T-cell (primary cell): ENCODE measurements at places on chromosomes 7 and 10.
A peak's percentile ranks its signal among the peaks of the same experiment; 100 is the strongest.

DNA sequence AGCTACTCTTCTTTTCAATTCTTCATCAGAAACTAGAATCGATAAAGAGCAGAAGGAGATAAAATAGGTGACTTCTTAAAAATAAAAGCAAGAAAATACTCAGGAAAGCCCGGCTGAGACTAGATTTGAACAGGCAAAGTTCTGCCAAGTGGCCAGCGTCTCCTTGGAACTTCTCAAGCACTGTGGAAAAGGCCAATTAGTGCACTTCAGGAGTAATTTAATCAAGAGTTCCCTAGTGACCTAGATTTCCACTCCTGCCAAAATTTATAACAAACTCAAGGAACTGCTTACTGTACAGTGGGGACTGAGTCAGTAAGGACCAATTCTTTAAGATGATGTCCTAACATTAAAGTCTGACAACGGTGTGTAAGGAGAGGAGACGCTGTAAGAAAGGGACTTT, 57.3 kb downstream of the CHCHD3 start:
- DNase-seq = no peak

- no peak for DNase-seq
Measured at GRCh38 chr7:26011039-26011696, 140.8 kb upstream of the NFE2L3 start.

DNA sequence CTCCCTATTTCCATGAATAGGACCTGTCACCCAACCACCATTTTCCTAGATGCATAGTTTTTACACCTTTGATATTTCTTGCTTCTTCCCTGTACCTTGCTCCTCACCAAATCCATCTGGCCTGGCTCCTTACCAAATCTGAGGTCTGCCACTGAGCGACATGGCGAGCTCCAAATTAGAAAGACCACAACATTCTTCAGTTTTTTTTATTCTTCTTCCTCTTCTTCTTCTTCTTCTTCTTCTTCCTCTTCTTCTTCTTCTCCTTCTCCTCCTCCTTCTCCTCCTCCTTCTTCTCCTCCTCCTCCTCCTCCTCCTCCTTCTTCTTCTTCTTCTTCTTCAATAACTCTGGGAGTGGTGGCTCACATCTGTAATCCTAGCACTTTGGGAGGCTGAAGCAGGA, 7.1 kb downstream of the CPED1 start:
- DNase-seq = no peak

DNA sequence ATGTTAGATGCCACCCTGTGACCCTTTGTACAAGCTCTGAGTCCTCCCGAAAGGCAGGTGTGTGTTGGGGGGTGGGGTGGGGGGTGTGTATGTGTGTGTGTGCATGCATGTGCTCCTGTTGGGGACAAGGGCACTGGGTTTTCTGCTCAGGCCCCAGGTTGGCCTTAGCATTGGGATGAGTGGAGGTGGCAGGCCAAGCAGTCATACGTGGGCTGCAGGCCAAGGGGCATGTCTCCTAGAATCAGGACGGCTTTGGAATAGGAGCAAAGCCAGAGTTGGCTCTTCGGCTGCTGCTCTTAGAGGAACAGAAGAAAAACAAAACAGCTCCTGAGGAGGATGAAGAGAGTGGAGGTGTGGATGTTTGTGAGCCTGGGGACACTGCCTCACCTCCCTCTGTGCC, 26.0 kb downstream of the HSPA12A start:
- no peak for DNase-seq

GRCh38 chr7:66529883-66530610, 98.6 kb upstream of the KCTD7 start:
- DNase-seq = no peak

DNA sequence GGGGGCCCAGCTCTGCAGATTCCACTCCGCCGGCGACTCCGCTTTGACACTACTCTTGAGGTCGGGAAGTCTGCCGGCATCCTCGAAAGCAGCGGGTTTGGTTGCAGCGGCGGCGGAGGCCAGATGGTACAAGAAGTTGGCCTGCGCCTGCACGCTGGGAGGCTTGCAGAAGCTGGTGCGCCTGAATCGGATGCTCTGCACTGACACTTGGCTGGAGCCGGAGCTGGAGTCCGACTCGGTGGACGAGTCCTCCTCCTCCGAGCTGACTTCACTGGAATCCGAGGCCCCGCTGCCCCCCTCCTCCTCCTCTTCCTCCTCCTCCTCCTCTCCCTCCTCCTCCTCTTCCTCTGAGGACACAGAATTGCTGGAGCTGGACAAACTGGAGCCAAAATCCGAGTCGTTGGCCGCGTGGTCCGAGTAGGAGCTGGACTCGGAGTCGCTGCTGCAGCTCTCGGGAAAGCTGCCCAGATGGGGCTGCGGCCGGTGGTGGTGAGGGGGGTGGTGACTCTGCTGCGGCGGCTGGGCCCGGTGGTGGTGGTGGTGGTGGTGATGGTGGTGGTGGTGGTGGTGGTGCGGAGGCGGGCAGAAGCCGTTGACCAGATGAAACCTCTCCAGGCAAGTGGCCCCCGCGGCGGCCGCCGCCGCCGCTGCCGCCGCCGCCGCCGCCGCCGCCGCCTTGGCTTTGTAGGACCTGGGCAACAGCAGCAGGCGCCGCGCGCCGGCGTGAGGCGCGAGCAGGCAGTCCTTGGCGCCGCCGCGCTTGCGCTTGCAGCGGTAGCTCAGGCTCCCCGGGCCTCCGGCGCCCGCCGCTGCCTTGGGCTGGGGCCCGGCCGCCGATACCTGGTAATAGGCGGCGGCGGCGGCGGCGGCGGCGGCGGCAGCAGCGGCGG, 9.0 kb downstream of the SKIDA1 start:
- DNase-seq = no peak

GRCh38 chr7:139993592-139993991, 69.2 kb downstream of the PARP12 start:
- no peak for DNase-seq

DNA sequence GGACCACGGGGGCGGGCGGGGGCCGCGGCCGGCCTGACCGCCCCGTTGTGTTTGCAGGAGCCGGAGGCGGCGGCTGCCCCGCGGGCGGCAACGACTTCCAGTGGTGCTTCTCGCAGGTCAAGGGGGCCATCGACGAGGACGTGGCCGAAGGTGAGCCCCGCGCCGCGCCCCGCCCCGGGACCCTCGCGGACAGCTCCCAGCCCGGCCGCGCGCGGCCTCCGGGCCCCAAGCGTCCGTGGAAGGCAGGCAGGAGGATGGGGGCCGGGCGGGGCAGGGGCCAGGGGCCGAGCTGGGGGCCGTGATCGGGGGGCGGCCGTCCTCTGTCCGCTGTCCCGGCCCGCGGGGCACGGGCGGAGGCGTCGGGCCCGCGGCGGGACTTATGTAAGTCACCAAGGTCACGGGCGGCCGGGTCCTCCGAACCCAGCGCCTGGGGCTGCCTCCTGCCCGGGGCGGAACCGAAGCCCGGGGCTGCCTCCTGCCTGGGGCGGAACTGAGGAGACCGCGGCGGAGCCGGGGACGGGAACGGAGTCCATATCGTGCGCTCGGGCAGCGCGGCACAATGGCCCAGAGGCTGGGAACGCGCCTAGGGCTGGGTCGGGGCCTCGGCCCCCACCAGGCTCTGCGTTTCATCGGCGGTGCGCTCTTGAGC, 497 bp downstream of the PPP2R2D start:
- peak; percentile 42 for DNase-seq

DNA sequence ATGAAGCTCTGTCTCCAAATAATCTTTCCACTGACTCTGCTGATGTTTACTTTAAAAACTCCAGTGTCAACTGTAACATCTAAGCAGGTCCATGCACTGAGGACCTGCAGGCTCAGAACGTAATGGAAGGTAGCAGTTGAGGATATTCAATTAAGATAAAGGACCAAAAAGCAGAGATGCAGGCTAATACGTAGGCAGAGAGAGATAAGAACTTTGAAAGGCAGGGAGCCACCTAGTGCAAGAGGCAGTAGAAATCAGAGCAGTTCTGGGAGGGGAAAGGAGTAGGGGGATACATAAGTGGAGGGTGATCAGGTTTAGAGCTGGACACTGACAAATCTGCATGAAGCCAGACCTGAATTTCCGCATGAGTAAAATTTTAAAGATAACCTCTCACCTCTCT, 114.5 kb upstream of the POM121L12 start:
- no peak for DNase-seq

- peak; percentile 60 for DNase-seq
Measured at GRCh38 chr10:72316748-72317435, 37.8 kb downstream of the DNAJB12 start.

GRCh38 chr10:23344241-23344841, at the start of gene C10orf67:
TSS of gene C10orf67 (minus strand) at chr10:23344797. CDS start at chr10:23344774, 23 bp downstream.
- DNase-seq = no peak

DNA sequence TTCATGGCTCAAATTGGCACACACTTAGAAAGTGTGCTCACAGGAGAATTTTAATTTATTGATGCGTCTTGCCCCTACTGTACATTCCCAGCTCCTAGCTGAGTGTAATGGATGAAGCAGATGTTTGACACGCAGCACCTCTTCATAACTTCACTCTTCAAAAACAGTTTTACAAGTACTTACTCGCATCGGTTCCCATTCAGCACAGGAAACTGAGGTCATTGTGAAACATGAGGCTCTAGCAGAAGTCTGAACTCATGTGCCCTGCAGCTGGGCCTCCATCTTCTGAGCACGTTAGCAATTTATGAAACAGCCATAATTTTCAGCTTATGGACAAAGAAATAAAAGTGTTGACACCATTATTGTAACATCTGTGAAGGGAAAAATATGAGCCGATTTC, 558.9 kb upstream of the MGMT start:
- DNase-seq = no peak

GRCh38 chr10:112244197-112244596, 39.0 kb upstream of the TECTB start:
- no peak for DNase-seq

- no peak for DNase-seq
Measured at GRCh38 chr10:51698473-51699063, 827 bp downstream of the CSTF2T start.

DNA sequence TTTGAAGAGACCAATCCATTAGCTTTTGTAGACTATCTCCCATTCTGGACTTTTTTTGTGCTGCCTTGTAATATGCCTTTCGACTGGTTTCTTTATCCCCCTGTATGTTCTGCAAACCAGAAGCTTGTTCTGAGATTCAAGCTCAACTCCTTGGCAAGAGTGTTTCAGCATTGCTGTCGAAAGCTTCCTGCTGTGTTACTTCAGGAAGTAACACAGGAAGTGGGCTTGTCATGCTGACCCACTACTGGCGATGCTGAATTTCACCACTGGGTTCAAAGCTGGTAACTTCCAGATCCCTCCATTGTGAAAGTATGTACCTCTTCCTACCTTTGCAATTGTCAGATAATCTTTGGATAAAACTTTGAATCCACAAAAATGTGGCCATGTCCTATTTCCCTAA, 57.9 kb upstream of the INSYN2A start:
- peak; percentile 3 for DNase-seq

DNA sequence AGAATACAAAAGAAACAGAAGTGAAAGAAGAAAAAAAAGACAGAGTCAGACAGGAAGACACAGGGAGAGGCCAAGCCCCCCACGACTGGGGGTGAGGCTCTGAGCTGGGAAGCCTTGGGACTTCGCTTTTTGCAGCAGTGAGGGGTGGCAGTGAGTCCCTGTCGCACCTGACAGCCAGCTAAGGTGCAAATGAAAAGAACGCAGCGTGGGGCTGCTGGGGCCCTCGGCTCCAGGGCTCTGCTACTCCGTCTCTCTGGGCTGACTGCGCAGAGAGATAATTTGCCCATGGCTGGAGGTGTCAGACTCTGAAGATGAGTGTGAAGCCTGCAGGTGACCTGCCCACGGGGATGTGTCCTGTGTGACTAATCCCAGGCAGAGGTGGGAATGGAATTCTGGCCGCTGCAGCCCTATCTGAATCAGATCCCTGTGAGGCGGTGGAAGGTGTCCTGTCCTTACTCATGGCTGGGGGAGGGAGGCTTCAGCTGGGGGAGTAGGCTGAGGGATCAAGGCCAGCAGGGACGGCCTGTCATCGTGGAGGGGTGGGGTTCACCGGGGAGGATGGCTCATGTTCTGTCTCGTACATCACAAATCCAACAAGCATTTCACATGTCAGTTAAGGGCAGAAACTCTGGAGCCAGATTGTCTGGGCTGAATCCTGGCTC, 96.4 kb downstream of the SLIT1 start:
- no peak for DNase-seq

DNA sequence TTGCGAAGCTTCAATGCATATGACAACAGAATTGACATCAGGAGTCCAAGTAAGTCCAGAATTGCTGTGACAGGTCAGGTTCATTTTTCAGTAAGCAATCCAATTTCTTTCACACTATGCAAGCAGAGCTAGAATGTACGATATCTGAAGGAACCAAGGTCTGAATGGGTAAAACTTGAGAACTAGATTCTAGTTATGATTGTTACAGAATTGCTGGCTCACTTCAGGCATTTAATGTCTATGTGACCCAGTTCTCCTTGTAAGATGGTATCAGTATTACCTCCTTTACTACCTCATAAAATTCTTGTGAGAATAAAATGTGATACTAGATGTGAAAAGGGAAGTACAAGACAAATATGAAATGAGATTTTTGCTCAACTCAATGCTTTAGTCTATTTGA, 159.6 kb downstream of the GPR158 start:
- no peak for DNase-seq

DNA sequence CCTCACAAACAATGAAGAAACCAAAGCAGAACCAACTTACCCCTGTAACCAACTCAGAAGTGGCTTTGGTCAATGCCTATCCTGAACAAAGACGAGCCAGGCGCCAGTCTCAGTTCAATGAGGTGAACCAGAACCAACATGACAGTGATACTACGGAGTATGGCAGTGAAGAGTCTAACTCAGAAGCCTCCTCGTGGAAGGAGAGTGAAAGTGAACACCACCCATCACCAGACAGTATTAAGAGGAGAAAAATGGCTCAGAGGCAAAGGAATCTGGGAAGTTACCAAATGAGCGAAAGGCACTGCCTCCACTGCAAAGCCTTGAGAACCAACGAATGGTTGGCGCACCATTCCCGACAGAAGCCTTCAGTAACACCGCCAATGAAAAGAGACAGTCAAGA, 8.4 kb downstream of the SSMEM1 start:
- no peak for DNase-seq

- DNase-seq = no peak
Measured at GRCh38 chr7:40041456-40041855, 91.4 kb downstream of the CDK13 start.

DNA sequence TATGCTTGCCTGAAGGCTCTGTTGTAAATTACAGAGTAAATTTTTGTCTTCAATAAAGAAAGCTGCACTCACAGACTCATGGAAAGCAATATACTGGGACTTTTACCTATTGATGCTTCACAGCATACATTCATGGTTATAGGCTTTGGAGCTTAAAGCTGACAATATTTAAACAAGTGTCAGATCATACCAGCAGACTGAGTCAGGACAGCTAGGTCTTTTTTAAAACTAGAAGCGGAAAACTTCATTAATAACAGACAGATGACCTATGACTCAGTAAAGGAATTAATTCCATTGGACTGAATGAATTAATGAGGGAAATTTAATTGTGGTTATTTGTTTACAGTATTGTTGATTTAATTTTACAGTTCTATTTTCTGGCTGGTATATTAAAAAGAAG, 165.8 kb upstream of the DGKB start:
- DNase-seq = no peak

GRCh38 chr7:148665221-148665620, 33.5 kb upstream of the CUL1 start:
- no peak for DNase-seq

GRCh38 chr7:129146237-129146979, 1.9 kb downstream of the TSPAN33 start:
- DNase-seq = no peak

GRCh38 chr7:32061346-32061745, 8.9 kb downstream of the PDE1C start:
- DNase-seq = no peak

- no peak for DNase-seq
Measured at GRCh38 chr10:112988839-112989406, 38.9 kb downstream of the TCF7L2 start.
